GM06990 (cell line): ENCODE measurements at places on chromosomes 4 and X.

- no peak for DNase-seq
Measured at GRCh38 chrX:44795945-44796450, 47.8 kb upstream of the DUSP21 start.

GRCh38 chrX:650811-651210 lies 20.2 kb downstream of the SHOX start:
- DNase-seq, result no peak

- no peak for DNase-seq
Measured at GRCh38 chrX:33339219-33339618, 127.9 kb upstream of the DMD start.

GRCh38 chr4:80172203-80172602 lies 25.1 kb upstream of the PRDM8 start:
- DNase-seq, result peak; percentile 20

- DNase-seq, result no peak
Measured at GRCh38 chr4:134883831-134884449, 682.4 kb upstream of the PABPC4L start.
